ENCODE measurements at places on chromosomes 11 and 22. TPM values are rescaled to one million over a fixed set of nuclear protein-coding genes. Genes with fewer than 3 reads are reported as not detected.

The C11orf91 gene
- not detected for polyA plus RNA-seq

The OR4D5 gene
- not detected for polyA plus RNA-seq

The ZNF280B gene
- 0.19 TPM for polyA plus RNA-seq

The SLC29A2 gene
- 29.7 TPM for polyA plus RNA-seq

The ZNRF3 gene
- 6.2 TPM for polyA plus RNA-seq

The GSTT2B gene
- 6.6 TPM for polyA plus RNA-seq

The PTGDR2 gene
- 4.3 TPM for polyA plus RNA-seq

The F2 gene
- polyA plus RNA-seq, result 0.08 TPM

The DGCR2 gene
- polyA plus RNA-seq, result 51.5 TPM

The CARD18 gene
- 0.91 TPM for polyA plus RNA-seq

The MAJIN gene
- polyA plus RNA-seq, result not detected

The FOLR2 gene
- polyA plus RNA-seq, result 5.0 TPM

Data from heart left ventricle (tissue), 16 donors.